ENCODE measurements at places on chromosomes 1 and 21. TPM values are rescaled to one million over a fixed set of nuclear protein-coding genes. Genes with fewer than 3 reads are reported as not detected.

NBPF19 gene
- 15.8 TPM for total RNA-seq

UBE2U gene
- not detected for total RNA-seq

PRRC2C gene
- total RNA-seq = 46.4 TPM

TTC24 gene
- not detected for total RNA-seq

KRTAP11-1 gene
- not detected for total RNA-seq

LAD1 gene
- total RNA-seq = not detected

DNA sequence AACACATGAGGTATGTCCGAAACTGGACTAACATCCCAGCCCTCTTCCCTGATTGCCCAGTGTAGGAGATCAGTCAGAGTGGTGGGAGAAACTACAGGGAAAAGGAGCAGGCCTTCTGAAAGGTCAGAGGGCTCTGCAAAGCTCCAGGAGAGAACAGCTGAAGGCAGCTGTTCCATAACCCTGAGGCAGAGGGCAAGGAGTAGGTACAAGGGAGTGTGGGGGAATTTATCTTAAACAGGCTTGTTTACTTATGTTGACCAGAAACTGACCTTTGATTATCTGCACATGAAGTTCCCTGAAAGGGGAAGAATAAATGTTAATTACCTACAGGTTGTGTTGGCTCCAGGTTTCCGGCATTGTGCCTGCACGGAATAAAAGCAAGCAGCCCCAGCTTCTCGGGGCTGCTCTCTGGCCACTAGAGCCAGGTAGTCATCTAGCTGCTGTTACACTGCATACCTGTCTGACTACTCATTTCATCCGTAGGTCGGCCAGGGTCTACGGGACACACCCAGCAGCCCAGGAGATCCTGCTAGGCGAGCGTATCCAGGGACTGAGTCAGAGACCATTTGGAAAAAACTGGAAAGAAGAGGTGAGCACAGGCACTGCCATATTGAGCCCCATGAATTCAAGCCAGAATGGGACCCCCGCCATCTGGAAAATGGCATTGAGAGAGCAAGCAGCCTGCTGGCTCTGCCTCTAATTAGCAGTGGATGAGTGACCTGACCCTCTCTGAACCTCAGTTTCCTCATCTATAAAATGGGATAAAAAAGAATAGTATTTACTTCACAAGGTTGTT is 14.9 kb upstream of the PAQR7 start:
- peak; percentile 42 for DNase-seq

- no peak for DNase-seq
These were observed 43.7 kb upstream of the PSEN2 start for GRCh38 chr1:226826479-226827261.

- DNase-seq = peak; percentile 90
These were observed 664 bp downstream of the BACE2 start for GRCh38 chr21:41168391-41169257.

DNA sequence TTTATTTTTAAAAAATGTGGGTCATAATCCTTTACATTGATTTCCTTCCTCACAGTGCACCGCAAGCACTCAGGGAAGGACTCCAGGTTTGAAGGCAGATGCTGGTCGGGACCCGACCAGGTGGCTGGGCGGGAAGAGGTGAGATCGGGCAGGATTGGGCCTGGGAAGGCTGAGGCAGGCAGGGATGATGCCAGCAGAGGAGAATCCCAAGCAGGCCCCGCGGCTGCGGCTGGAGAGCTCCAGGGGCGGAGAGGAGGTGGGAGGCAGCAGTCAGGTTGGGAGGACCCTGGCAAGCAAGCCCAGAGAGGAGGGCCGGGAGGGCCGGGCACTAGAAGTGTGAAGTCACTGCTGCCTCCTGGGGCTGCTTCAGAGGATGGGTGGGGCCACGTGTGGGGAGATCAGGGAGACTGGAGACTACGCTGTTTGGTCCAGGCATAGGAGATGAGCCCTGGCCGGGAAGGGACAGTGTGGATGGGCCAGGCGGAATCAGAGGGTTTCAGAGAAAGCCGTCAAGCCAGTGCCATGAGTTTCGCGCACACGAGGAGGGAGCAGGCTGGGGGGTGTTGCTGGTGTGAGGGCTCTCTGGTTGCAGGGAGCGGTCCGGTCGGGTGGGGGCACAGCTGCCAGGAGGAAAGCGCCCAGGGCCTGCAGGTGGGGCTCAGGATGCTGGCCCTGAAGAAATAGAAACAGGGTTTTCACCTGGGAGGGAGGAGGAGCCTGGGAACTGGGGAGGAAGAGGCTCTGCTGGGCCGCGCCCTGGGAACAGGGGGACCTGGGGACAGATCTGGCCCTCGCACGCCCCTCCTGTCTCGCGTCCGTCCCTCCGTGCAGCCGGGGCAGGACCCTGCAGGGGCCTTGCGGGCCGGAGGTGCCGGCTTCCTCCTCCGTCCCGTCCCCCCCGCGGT is 888 bp upstream of the COL18A1 start:
- DNase-seq = peak; percentile 89

- DNase-seq = peak; percentile 56
These were observed 3.3 kb upstream of the UTP11 start for GRCh38 chr1:38009088-38009840.

GRCh38 chr1:170978371-170978910 is 43.1 kb downstream of the MROH9 start:
- no peak for DNase-seq

GRCh38 chr1:44848456-44849181 is 5.6 kb upstream of the PTCH2 start:
- no peak for DNase-seq

DNA sequence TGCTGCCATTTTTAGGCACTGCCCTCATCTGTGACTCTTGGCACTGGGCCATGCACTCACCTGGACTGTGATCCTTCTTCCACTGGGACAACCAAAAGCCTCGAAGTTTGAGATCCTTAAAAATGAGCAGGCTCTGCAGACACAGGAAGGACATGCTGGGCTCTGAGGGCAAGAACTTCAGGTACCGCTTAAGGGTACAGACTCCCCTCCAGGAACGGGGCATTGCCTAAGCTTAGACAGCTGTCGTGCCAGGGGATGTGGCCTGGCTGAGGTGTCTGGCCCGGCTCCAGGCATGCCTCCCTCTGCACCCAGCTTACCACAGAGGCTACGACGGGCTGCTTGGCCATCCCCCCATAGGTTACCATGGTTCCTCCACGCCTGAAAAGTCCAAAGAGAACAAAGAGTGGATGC is 14.2 kb upstream of the SRSF4 start:
- peak; percentile 43 for DNase-seq

- no peak for DNase-seq
These were observed 55.7 kb downstream of the NID1 start for GRCh38 chr1:236009191-236009590.

GRCh38 chr1:9284061-9284460 is 8.6 kb upstream of the SPSB1 start:
- DNase-seq = no peak

DNA sequence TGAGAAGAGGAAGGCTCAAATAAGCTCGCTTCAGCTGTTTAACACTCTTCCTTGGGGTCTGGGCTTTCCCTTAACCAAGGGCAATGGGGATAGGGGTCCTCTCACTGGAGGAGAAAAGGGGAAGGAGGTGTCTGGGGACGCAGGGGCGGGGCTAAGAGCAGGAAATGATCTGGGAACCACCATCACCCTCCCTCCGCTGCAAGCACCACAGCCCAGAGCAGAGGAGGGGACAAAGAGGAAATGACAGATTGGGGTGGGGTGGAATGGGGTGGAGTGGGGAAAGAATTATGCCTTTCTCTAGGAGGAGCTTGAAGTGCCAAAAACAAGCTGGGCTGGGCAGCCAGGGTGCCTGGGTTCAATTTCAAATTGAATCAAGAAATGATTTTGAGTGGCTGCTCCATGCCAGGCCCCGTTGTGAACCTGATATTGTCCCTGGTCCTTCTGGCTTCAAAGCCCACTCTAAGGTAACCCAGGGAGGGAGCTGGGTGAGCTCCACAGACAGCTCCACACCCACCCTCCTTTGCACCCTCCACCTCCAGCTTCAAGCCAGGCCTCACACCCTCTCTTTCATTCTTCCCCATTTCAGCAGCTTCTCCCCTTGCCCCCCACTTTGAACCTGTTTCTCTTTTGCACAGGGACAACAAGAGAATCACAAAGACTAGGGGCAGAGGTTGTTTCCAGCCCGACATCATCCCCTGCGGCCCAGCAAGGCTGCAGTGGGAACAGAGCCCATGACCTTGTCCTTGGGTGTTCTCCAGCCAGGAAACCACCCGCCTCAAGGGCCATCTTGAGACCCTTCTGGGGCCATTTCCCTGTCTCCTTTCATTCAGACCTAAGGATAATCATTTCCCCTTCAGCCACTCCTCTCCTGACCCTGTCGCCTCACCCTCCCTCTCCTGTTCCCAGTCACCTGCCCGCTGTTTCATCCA is 1.1 kb downstream of the ARHGAP30 start:
- DNase-seq = peak; percentile 80

DNA sequence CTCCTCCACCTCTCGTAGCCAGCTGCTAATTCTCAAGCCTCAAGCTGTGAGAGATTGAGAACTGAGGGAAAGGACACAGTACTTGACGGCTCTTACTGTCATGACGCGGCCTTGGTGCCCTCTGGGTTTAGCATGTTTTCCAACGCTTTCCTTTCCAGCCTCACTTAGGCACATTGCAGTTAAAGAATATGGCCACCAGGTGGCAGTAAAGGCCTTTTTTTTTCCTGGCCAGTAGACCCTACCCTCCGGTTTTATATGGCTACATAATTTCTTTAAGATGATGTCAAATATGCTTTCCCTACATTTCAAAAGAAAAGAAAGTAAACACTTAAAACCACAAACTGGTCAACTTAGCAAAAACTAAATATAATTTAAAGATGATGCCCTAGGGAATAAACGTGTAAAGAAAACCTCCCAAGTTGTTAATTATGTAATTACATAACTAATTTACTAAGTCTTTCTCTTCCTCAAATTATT is 56.8 kb upstream of the PRDX6 start:
- no peak for DNase-seq

- DNase-seq = no peak
These were observed 130.3 kb upstream of the DPYD start for GRCh38 chr1:98051065-98051675.

DNA sequence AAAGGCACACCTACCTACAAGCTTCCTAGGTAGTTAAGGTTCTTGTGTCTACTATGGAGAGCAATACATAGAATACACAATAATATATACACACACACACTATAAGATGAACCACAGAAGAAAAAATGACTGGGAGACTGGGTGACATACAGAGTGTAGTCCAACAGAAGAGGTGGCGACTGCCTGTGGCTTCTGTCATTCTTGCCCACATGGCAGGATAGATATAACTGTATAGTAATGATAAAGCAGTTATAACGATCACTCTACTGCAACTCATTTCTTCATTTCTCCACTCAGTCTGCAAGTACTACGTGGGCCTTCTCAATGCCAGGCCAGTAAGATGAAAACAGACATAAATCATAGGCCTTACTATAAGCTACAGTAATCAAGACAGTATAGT is 113.8 kb upstream of the EDN2 start:
- no peak for DNase-seq

DNA sequence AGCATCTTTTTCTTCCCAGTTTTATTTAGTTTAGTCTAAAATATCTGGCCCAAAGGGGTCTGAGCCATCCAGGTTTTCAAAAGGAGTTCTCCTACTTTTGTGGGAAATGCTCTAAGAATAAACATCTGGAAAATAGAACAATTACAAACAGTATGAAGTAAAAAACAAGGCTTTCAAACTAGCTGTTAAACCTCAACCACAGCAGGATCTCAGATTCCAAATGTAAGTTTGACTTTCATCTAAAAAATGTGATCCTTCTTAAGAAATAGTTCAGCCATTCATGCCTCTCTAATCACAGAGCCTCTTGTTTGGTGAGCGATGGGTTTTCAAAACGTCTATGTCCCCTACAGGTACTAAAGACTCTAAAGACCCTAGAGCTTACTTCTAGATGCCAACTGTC is 413.5 kb downstream of the DUSP10 start:
- no peak for DNase-seq

DNA sequence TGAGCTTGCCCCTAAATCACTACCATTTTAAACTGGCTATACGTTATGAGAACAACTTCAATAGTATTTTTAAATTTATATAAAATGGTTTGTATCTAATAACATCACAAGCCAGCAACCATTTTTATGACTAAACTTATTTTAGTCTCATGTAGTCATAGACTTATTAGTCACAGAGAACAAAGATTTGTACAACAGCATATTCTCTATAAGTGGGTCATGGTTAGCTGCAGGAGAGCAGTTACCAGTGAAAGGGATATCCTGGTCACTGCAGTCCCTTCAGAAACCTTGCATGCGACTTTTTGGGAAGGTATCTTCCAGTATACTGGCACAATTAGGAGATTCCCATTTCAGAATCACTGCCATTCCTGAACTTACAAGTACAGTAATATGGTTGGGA is 90.0 kb downstream of the HFM1 start:
- no peak for DNase-seq

DNA sequence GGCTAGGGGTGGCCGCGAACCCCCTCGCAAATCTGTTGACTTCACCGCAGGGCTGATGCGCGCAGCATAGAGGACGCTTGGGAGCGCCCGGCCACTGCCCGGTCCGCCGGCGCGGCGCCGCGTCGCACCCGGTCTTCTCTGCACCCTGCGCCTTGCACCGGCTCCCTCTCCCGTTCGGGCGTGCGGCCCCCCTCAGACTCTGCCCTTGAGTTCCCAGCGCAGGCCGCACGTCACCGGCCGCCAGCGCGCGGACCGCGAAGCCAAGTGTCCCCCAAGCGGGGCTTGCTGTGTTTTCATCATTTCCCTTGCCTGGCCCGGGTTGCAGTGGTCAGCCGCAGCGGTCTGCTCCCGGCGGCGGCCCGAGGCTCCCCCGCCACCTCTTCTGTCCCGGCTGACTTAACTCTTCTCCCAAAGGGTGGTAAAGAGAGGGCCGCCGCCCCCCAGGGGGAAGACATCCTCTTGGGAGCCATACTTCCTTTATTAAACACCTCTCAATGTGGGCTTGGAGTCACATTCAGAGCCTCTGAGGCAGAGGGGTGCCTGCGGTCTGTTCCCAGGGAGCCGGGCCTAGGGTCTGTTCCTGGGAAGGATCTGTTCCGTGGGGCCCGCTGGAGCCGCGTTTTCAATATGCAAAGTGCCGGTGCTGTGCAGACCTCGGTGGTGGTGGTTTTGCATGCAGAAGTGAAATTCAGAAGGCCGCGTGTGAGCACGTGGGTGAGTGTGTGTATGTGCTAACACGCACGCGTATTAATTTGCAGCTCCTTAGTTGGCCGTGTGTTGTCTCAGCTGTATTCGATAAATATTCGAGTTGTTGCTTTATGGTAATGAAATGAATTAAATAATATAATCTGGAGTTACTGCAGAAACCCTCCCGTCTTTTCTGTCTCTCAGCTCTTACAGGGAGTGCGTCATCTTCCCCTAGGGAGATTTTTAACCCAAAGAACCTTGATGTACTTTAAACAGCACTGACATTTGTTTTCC is 17.6 kb downstream of the PBX1 start:
- peak; percentile 74 for DNase-seq

DNA sequence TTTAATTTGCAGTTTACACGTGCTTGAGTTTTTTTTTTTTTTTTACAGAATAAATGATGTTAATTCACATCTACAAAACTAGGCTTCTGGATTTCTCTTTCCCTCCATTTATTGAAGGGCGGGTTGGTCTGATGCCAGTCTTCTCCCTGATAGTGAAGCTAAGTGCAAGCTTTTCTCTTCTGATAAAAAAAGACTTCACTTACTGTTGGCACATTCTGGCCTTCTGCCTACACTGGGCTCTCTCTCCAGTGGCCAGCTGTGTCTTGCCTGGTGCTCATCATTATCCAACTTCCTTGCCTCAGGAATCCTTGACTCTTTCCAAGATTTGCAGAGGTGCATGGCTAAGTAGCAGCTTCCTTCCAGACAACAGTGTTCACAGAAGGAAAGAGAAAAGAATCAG is 7.6 kb upstream of the RAP1A start:
- DNase-seq = peak; percentile 76

GRCh38 chr1:38690790-38691449 is 168.7 kb downstream of the RRAGC start:
- DNase-seq = no peak
